Spinal cord (tissue), 10 donors: ENCODE measurements at places on chromosomes 5 and 9. TPM values are rescaled to one million over a fixed set of nuclear protein-coding genes. Genes with fewer than 3 reads are reported as not detected.
A peak's percentile ranks its signal among the peaks of the same experiment; 100 is the strongest.

Gene TAF1L
- not detected for polyA plus RNA-seq

Gene EIF4EBP3
- 6.9 TPM for polyA plus RNA-seq

Gene VLDLR
- 28.5 TPM for polyA plus RNA-seq

Gene SPINK4
- polyA plus RNA-seq: not detected

Gene PCDHGB4
- polyA plus RNA-seq: 16.0 TPM

Gene DYNC2I2
- polyA plus RNA-seq: 62.9 TPM

Gene CARTPT
- polyA plus RNA-seq: 20.2 TPM

Gene SURF4
- polyA plus RNA-seq: 103 TPM

Gene PCDHA1
- polyA plus RNA-seq: 6.5 TPM

Gene KIAA0825
- 2.9 TPM for polyA plus RNA-seq

Gene MOB3B
- polyA plus RNA-seq: 20.2 TPM

Gene ARSI
- polyA plus RNA-seq: 5.0 TPM

Gene NUDT12
- 26.8 TPM for polyA plus RNA-seq

Gene TNFSF15
- 0.49 TPM for polyA plus RNA-seq

GRCh38 chr5:131265311-131265803 lies 1.5 kb downstream of the CDC42SE2 start:
- no peak for DNase-seq

GRCh38 chr5:34447424-34447823 lies 208.7 kb upstream of the RAI14 start:
- no peak for DNase-seq

DNA sequence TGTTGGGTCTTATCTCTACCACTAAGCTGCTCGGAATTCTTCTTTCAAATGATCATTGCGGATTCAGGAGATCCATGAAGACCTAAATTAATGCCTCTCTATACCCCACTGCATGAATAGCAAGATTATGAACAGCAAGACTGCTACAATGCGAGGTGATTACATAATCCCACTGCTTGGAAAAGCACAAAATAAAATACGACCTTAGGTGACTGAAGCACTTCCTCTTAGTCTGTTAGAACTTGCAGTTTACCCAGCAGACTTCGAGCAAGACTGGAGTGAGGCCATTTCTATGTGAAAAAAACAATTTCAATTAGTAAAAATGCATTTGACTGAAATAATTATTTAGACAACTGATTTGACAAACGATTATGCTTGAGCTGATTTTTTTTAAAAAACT lies 59.8 kb downstream of the SH3RF2 start:
- DNase-seq: no peak

DNA sequence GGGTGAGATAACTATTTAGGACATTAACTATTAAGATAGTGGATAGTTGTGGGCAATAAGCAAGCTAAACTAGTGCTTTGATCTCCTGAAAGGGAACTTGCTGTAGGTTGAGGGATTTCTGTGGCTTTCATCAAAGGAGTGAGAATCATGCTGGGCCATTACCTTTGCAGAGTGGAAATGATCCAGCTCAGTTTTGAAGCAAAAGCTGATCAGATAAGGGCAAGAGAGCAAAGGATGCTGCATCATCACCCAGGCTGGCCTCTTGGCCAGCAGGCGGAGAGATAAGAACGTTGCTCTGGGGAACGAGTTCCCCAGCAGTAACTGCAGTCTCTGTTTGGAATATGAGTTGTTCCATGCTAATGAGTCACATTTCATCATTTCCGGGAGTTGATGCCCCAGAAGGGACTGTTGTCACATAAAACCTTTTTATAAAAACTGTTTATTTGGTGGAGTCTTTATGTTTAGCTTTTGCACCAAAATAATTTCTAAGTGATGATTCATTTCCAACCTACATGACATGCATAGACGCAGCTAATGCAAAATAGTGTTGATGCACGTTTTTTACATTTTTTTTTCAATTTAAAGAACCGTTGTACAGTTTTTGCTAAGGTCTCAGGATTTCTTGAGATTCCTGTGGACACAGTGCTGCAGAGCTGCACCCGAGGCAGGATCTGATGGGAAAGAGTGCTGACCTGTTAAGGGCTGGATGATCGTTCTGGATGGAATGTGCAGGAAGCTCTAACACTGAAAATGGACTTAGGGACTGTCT lies 99.3 kb downstream of the ACTBL2 start:
- no peak for DNase-seq

DNA sequence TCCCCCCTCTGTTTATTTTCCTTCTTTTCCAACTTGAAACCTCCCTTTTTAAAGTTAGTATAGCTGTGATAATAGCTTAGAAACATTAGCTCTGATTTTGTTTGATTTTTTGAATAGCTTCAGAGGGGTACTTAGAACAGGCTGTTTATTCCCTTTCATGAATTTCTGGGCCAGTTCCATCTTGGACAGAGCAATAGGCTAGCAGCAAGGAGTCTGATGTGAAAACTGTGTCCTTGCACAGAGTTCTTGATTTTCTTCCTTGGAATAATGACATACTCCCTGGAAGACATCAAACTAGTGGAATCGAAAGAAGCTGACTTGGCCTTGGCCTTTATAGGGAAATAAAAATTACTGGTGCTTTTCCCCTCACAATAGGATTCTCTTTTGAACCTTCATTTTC lies 32.9 kb downstream of the NTRK2 start:
- no peak for DNase-seq

GRCh38 chr5:175243441-175243840 lies 200.5 kb downstream of the DRD1 start:
- no peak for DNase-seq

- peak; percentile 14 for DNase-seq
These were observed 438 bp downstream of the NSUN2 start for GRCh38 chr5:6632324-6632887.

GRCh38 chr5:32522429-32523143 lies 62.8 kb upstream of the SUB1 start:
- no peak for DNase-seq

DNA sequence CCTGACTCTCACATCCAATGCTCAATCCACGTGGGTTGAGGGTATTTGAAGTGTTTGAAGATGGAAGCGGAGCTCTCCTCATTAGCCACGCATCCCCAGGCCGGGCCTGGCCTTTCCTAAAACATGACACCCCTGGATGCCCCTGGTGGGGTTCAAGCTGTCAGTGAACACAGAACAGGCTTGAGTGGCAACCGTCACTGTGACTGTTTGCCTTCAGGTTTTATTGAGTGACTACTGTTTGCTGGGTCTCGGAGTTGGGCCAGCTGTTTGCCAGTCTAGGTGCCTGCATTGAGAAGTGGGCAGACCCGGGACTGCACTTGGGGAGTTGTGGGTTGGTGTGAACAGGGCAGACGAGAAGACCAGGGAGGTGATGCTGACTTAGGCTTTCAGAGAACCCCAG lies 7.8 kb upstream of the OLFM1 start:
- DNase-seq: no peak

- DNase-seq: no peak
These were observed 173.1 kb downstream of the CACNA1B start for GRCh38 chr9:138050472-138051330.

DNA sequence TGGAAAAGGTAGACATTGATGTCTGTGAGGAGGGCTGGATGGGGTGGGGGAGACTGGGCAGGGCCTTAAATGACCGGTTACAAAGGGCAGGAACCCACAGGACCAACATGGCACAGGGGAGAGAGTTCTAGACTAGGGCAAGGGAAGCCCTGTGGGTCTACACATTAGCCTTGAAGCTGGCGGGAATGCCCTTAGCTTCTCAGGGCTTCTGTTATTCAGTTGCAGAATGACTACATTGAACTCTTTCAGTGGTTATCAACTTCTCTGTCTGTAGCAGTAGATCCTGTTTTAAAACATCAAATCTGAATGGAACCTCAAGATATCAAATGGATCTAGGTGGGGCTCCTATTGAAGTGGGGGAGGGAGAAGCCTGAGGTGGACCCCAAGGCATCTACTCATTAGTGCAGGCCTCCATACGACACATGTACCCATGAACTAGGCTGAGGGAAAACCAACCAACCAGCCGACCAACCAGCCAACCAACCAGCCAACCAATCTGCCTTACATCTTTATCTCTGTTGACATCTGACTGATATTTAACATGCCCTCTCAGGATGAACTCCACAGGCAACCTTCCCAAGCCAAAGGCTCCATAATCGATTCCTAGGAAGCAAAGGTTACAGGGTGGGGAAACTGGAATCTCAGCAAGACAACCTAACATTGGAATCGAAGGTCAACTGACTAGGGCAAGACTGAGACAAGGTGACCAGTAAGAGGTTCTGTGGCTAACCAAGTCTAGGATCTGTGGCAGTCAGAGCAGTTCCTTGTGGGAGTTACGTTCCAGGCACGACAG lies 48.3 kb downstream of the DAP start:
- DNase-seq: no peak

DNA sequence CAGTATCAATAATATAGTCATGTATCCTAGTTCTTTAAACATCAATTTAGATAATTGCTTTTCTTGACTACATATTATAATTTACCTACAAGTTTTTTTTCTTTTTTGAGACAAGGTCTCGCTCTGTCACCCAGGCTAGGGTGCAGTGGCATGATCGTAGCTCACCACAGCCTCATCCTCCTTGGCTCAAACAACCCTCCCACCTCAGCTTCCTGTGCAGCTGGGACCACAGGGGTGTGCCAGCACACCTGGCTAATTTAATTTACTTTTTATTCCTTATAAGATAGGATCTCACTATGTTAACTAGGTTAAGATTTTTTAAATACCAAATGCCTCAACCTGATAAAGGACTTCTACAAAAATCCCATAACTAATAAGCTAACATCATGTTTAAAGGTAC lies 21.1 kb downstream of the UIMC1 start:
- no peak for DNase-seq

DNA sequence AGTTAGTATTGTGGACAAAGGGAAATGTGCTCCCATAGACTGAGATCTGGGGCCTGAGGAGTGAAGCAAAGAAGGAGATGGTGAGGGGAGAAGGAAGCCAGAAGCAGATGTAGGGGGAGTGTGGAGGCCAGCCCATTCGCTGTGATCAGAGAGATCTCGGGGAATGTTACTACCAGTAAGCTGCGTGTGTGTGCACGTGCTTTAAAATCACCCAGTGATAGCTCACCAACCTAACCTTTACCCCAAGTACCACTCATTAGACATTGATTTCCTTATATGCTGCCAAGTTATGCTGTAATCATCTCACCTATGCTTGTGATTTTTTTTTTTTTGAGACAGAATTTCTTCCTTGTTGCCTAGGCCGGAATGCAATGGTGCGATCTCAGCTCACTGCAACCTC lies 659.1 kb downstream of the IRX1 start:
- no peak for DNase-seq

DNA sequence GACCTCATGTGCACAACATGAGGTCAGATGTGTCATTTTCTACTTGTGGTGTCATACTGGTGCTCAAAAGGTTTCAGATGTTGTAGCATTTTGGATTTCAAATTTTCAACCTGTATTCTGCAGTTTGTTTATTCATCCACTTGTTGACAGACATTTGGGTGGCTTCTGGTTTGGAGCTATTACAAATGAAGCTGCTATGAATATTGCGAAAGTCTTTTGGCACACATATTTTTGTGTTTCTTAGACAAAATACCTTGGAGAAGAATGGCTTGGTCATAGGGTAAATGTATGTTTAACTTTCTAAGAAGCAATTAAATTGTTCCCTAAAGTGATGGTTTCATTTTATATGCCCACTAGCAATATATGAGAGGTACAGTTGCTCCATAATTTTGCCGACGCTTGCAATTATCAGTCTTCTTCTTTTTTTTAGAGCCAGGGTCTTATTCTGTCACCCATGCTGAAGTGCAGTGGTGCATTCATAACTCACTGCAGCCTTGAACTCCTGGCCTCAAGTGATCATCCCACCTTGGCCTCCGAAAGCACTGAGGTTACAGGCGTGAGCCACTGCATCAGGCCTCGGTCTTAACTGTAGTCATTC lies 70.7 kb upstream of the TRPC7 start:
- no peak for DNase-seq

GRCh38 chr5:147538236-147538635 lies 28.4 kb upstream of the DPYSL3 start:
- no peak for DNase-seq

DNA sequence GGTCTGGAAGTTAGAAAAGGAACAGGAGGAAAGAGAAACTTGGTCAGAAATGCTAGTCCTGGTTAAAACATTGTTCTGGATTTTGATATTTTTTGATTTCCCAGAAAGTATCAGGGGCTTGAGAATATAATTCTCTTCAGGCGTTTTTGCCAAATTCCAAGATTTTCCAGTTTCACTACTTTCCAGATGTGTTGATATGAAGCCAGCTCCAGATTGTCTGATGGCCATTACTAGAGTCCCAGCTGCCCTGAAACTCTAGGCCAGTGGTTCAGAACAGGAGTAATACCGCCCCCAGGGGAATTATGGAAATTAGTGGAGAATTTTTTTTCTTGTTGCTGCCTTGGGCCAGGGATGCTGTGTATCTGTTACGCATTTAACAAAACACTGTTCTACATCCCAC lies 88.6 kb downstream of the KCNN2 start:
- DNase-seq: no peak

DNA sequence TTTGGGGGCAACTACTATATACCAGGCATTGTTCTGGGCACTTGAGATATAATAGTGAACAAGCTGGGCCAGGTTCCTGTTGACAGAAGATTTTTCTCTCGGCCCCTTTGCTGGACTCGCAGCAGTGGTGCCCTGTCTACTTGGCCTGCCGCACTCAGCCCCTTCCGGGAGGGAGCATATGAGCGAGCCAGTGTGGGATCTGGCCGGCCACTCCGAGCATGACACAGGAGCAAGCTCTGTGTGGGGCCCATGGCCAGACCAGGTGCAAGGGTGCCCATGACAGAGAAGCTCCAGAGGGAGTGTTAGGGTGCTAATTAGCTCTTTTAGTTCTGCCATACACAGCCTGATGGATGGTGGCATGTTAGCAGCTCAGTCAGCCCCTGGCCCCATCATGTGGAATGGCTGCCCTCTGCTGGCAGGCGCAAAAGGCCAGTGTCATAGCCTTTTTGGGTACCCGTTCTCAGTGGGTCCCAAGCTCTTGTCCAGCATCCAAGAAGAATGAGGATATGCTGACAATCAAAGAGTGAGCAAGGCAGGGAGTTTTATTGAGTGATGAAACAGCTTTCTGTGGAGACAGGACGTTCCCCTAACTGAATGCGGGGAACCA lies 9.3 kb upstream of the KIF4B start:
- no peak for DNase-seq

DNA sequence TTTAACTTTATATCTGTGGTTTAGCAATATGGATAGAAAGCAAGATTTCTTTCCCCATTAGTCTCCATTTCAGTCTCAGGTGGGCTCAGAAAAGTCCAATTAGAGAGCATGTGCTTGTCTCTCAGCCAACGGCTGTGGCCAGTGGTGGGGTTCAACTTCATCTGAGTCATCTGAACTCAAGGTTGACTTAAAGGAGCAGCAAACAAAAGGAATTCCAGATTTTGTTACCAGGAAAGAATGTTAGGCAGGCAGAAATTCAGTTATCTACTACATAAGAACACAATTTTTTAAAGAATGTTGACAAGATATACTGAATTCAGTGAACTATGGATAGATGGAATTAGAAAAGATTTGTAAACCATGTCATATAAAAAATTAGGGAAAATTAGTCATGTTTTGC lies 784.1 kb downstream of the MAT2B start:
- no peak for DNase-seq

DNA sequence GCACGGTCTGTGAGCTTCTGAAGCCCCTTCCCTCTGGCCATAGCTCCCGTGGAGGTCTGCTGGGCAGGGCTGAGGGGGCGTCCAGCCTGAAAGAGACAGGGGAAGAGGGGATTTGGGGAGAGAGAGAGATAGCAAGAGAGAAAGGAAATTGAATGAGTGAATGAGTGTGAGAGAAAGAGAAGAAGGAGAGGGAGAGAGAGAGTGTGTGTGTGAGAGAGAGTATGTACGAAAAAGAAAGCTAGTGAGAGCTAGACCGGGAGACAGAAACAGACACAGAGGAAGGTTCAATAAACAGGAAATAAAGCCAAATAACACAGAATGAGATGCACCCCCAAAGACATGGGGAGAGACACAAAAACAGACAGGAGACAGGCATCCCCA lies 37.4 kb downstream of the PAX5 start:
- no peak for DNase-seq
